ENCODE measurements at places on chromosomes 11 and 22.

- no peak for DNase-seq
Observed at GRCh38 chr11:97794876-97795275, 1225.9 kb upstream of the CNTN5 start.

DNA sequence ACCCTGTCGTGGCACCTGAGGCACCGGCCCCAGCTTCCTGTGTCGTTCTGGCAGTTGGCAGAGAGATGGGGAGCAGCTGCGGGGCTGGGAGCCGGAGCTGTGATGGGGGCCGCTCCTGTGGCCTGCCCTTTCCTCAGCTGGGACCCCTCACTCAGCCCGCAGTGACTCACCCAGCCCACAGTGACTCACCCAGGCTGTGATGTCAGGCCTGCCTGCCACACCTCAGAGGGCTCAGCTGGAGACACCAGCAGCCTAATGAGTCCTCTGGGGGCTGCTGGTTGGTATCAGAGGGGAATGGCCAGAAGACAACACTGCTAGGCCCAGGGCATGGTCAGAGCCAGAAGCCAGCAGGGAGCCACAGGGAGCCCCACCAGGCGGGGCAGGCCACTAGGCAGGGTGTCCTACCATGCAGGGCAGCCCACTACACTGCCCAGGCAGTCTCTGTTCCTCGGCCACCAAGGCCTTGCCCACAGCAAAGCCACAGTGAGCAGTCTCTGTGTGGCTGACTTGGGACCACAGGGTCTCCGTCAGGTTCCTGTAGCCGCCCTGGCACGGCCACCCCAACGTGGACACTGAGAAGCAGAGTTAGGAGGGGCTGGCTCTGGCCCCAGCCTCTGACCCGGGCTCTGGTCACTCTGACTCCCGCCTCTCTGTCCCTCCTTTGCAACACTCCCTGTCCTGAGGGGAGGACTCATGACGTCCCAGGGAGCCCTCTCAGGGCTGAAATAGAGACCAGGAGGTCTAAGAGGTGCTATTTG is 4.2 kb upstream of the FXYD2 start:
- no peak for DNase-seq

DNA sequence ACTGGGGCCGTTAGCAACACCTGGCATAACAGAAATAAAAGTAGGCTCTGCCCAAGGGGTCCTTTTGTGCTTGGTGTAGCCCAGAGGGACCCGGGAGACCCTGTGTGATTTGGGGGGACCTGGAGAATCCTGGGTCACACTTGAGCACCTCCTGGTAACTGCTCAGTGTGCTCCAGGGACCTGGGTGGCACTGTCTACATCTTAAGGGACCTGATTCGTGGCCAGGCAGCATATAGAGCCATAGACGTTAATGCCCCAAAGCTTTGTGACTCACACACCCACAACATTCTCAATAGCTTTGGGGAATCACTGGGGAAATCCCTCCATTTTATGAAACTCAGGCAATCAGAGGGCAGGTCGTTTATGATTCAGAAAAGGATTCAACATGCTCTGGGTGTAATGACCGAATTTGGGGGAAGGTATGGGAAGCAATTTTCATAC is 3.6 kb upstream of the IGF2 start:
- no peak for DNase-seq

DNA sequence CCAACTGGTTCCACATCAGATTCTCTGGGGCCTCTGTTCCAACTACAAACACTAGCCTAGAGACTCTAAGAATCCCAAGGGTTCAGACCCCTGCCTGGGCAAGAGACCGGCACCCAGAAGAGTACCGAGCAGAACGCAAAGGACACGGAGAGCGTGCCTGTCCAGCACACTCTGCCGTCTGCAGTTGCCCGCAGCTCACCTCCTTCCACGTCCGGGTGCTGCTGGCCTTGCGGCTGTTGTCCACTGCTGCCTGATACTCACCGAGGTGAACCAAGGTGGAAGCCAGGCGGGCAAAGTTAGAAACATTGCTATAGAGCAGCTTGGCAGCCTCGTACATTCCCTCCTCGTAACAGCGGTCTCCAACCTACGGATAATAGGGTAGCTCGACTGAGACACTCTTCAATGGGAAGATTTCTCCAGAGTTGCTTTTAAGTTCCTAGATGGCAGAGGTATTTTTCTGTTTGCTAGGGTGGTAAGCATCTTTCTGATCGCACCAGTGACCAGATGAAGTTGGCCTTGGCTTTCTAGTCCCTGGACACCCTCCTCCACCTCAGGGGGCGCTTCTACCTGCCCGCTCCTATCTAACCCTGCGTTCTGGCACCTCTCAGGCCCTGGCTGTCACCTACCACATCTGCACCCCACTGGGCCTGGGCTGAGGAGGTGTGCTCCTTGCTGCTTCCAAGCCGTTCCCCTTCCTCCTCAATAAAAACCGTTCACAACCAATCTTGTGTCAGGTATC is 22.8 kb upstream of the SLC25A1 start:
- DNase-seq, result no peak

DNA sequence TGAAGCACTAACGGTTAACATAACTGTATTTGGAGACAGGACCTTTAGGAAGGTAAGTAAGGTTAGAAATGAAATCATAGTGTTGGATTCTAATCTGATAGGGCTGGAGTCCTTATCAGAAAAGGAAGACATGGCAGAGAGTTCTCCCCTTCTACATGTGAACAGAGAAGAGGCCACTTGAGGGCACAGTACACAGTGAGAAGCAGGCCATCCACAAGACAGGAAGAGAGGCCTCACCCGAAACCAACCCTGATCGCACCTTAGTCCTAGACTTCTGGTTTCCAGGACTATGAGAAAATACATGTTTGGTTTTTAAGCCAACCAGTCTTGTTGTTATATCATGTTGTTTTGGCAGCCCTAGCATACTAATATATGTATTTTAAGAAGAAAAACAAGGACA is 170.0 kb downstream of the LRRC4C start:
- no peak for DNase-seq

GRCh38 chr11:14111496-14111895 is 149.0 kb downstream of the SPON1 start:
- DNase-seq, result no peak

GRCh38 chr22:46349681-46350080 is 14.2 kb downstream of the TRMU start:
- no peak for DNase-seq

- DNase-seq, result peak; percentile 24
Observed at GRCh38 chr22:27984001-27984695, 65.1 kb upstream of the PITPNB start.

- DNase-seq, result no peak
Observed at GRCh38 chr11:133904818-133905515, 51.8 kb downstream of the IGSF9B start.

GRCh38 chr11:92569726-92570125 is 345.1 kb downstream of the FAT3 start:
- DNase-seq, result no peak

DNA sequence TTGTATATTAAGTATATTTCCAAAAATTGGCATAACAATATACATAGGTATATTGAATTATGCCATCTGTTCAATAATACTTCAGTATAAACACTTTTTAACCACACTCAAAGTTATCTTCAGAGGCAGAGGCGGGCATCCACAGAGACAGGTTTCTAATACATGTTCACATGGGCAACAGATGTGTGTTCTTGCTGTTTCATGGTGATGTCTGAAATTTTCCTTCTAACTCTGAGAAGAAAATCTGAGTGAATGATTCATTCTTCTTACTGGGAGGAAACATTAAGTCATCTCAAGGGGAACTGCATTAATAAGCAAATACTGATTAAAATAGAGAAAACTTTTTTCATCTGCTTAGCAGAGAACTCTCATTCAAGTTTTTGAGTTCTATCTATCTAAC is 1074.5 kb downstream of the LRRC4C start:
- no peak for DNase-seq

DNA sequence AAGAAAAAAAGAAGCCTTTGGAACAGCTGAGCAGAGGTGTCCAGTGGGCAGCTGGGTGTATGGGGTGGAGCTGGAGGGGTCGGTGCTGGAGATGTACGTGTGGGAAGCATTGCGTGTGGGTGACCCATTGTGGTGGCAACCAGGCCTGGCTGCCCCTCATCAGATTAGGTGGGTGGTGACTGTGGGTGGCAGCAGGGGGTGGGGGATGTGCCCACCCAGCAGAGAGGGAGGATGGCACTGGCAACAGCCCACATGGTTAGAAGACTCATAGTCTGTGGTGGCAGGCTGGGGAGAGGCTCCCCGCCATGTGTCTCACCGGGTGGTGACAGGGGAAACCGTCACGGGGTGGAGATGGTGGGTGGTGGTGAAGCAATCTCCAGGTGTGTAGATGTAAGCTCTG is 27.6 kb downstream of the TP53I11 start:
- DNase-seq, result no peak

DNA sequence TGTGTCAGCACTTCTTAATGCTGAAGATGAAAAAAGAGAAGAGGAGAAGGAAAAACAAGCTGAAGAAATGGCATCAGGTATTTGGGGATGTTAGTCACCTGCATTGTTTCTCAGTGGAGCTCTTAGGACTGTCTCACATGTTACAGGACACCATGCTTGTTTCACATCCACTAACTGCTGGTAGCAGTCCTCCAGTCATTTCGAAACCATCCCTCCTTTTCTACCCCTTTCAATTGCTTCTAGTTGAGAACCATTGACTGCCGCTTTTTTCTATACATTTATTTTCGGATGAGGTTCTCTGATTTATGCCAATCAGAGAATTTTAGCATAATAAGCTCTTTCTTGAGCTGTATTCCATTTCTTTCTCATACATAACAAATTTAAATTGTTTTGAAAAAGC is 21.5 kb downstream of the BIRC2 start:
- no peak for DNase-seq

GRCh38 chr11:63871962-63872799 is 33.3 kb downstream of the MARK2 start:
- DNase-seq, result no peak

DNA sequence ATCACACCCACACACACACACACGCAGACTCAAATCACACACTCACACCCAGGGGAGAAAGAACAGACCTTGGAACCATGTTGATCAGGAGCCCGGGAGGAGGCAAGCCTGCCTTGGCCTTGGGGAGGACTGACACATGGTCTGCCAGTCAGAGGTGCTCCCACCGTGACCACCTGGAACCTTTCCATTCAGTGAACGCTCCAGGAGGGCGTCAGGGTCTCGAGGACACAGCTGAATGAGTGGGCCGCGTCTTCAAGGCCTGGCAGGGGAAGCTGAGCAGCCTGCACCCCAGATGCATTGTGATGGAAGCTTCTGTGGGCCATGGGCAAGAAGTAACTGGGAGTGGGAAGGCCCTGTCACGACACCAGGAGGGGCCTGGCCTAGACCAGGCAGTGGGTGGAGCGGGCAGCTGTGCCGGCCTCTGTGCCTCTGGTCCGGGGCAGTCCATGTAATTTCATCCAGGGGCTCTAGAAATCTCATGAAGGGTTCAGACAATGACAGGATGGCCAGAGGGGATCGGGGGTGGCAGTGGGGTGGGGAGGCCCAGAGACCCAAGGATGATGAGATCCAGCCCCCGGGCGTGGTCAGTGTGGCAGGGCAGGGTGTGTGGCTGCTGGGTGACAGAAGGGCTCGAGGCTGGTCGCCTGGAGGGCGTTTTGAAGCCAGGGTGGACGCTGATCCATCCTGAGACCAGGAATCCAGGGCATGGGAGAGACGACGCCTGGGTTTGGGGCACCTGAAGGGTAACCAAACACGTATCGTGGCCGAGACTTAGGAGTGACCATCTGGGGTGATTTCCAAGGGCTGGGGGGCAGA is 53.7 kb downstream of the IGF2 start:
- no peak for DNase-seq

GRCh38 chr11:112455791-112456190 is 195.1 kb upstream of the PLET1 start:
- no peak for DNase-seq

DNA sequence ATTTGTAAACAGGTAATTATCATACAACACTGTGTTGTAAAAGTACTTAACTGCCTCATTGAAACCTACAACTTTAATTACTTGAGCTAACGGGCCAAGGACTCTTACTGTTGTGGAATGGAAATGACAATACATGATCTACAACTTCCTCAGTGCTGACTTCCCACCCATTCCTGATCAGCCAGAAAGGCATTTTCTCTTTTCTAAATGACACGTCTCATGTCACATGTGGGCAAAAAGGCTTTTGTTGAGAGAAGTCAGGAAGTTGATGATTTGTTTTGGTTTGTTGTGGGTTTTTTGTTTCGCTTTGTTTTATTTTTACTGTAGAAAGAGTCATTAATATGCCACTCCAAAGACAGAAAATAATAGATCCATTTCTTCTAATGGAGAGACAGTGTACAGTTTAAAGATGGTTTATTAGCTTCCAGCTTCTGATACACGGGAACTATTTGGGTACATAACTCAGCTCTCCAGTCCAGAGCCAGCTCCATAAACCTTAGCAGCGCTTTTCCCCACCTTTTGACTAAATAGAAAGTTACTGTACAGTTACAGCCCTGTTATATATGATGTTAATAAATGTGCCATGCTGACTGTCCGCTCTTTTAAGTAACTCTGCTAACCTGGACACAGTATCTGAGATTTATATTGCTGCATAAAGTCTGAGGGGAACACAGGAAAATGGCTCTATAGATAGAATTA is 509.4 kb upstream of the API5 start:
- DNase-seq, result no peak

DNA sequence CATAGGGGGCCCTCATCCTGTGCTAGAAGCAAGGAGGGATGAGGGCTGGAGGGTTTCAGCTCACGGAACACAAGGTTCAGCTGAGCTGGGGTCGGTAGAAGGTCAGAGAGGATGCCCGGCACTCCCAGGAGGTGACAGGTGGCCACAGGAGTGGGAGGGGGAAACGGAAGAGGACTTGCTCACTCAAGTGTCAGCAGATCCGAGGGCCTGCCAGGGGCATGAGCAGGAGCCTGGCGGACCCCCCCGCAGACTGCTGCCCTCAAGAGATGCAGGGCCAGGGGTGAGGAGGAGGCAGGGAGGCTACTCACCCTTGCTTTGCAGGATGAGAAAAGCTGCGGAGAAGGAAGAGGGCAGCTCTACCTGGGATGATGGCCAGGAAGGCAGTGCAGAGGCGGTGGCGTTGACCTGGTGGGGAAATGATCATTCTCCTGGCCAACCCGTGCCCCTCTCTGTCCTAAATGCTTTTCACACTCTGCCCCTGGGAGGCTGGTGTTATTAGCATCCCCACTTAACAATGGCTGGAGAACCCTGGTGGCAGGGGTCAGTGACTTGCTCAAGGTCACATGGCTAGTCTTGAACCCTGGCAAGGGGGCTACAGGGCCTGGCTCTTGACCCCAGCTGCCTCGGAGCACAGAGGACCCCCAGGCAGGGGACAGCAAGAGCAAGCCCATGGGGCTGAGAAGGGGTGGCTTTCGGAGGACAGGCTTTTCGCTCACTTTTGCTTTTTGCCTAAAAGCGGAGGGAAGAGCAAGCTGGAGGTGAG is 30.1 kb upstream of the CSNK1E start:
- no peak for DNase-seq

DNA sequence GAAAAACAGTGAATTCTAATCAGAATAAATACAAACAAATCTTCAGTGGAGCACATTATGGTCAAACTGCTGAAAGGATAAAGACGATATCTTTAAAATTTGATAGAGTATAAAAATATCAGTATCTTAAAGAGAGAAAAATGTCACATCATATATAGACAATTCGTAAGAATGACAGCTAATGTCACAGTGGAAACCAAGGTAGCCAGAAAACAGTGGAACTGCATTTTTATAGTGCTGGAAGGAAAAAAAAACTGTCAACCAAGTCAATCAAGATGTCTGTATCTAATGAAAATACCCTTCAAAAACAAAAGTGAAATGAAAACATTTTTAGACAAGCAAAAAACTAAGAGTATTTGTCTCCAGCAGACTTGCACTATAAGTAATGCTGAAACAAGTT is 73.4 kb upstream of the HMGXB4 start:
- DNase-seq, result no peak
